IPS DF 19.7 (cell line): ENCODE measurements at places on chromosomes 16 and 17.

- no peak for DNase-seq
Measured at GRCh38 chr17:28327709-28328108, 7.6 kb downstream of the IFT20 start.

GRCh38 chr16:53433930-53434376, 318 bp upstream of the RBL2 start:
- DNase-seq = no peak

DNA sequence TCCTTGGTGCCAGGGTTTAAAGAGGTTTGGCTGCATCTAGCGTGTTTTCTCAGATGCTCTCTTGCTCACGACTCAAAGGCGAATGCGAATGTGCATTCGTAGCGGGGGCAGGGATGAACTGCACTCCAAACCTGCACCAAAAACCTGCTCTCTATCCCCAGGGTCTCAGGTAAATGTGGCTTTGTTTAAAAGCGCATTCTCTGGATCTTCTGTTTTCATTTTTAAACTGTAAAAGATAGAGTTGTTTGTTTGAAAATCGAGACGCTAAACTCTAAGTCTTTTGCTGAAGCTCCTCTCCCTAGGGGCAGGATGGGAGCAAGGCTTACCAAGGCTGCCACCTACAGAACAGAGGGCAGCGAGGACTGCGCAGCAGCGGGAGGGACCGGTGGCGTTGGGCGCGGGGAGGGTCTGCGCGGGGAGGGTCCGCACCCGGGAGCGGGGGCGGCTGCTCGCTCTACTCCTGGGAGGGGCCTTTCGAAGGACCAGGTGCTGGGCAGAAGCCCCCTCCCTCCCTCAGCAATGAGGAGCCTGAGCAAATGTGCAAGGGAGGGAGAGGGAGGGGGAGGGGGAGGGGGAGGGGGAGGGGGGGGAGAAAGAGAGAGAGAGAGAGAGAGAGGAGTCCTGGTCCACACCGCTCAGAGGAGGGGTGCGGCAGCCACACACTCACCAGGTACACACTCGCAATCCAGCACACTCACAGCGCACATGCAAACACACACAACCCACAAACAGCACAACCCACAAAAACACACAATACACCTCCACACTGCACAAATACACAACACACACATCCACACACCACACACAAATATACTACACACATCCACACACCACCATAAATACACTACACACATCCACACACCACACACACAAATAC, 142.8 kb downstream of the GRIN2A start:
- DNase-seq = peak; percentile 47

DNA sequence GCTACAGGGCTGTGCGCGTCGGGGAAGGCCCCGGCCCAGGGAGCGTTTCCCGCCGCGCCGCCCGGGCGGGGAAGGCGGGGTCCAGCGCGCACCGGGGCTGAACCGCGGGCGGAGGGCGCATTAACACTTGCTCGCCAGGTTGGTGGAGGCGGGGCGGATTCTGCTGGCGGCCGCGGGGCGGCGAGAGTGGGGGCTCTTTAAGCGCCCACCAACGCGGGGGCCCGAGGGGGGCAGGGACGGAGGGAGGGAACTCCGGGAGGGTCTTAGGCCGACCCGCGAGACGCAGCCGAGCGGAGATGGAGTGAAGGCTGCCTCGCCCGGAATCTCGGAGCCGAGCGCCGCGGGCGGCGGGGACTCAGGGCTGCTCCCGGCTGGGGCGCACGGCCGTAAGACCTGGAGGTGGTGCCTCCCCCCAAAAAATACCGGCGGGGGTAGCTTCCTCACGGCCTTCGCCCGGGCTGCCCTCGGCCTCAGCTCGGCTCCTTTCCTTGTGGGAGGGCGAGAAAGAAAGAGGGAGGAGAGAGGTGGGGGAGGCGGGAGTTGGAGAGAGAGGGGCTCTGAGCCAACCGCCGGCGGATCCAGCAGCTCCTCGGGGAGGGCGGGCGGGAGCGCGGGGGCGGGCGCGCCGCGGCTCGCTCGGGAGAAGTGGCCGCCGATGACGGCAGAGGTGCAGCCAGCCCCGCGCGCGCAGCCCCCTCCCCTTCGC, 415 bp upstream of the FOXF1 start:
- DNase-seq = no peak

DNA sequence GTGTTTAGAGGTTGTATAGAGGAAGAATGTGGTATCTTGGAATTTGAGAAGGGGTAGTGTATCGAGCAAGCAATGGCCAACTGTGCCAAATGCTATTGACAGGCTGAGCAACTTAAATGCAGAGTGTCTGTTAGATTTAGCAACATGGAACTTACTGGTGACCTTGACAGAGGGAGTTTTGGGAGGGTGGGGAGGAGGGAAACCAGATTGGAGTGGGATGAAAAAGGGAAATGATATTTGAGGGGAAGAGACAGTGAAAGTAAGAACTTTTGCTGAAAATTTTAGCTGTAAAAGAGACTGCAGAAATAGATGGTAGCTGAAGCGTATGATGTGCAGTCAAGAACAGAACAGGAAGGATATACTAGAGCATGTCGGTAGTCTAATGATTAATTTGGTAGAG, 1.1 kb downstream of the LRRC36 start:
- DNase-seq = no peak

- DNase-seq = no peak
Measured at GRCh38 chr16:74485916-74486315, 64.6 kb upstream of the CLEC18B start.
